ENCODE measurements at places on chromosomes 5 and 9.

- no peak for DNase-seq
These were observed 134.6 kb upstream of the PHYKPL start for GRCh38 chr5:178366998-178367735.

DNA sequence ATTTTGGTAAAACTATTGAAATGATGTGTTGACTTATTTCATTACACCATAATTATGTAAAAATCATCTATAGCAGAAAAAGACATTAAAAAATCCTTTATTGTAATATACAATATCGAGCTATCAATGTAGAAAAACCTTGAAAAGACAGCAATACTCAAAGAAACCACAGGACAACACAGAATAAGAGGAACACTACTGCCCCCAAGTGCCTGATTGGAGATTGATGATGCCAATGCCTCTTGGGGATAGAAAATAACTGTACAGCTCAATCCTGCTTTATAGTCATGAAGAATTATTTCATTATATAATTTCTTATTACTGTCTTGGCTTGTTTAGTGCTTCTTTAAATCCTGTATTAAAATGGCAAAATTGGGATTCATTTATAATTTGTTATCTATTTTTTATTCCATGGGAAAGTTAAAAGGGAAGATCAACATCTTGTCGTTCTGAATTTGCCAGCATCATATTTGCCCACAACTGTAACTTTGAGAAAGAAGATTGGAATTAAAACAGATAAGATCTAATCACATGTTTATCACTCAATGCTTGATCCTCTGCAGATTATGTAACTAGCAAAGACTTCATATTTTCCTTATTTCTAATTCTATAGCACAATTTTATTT, 337.5 kb downstream of the CDH9 start:
- peak; percentile 57 for DNase-seq

DNA sequence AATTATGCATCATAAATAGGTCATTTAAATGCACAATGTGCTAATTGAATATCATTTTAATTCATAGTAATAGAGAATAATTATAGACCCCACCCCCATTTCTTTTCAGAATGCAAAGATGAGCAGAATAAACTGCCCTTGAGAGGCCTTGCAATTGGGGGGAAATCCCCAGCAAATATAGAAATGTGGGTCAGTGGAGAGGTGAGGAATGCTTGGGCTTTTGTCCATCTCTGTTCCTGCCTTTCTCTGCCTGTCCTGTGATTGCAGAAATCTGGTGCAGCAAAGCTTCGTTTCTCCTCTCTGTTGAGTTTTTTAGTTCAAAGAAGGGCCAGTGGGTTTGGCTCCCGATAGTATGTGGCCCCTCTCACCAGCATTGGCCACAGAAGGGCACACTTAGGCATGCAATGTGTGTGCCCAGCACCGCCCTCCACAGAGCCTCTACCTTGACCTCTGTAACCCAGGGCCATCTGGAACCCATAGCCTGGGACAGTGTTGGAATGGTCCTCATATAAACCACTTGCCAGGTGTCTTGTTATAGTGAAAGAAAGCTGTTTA, 164.2 kb downstream of the SEMA6A start:
- no peak for DNase-seq

- no peak for DNase-seq
These were observed at the start of gene FCN1 for GRCh38 chr9:134917431-134918373. TSS of gene FCN1 (minus strand) at chr9:134917912. CDS start at chr9:134917871, 41 bp downstream.

GRCh38 chr5:132812781-132813598, at the start of gene SOWAHA:
TSS of gene SOWAHA (plus strand) at chr5:132813302. CDS start at chr5:132813622, 320 bp downstream.
- DNase-seq = no peak

DNA sequence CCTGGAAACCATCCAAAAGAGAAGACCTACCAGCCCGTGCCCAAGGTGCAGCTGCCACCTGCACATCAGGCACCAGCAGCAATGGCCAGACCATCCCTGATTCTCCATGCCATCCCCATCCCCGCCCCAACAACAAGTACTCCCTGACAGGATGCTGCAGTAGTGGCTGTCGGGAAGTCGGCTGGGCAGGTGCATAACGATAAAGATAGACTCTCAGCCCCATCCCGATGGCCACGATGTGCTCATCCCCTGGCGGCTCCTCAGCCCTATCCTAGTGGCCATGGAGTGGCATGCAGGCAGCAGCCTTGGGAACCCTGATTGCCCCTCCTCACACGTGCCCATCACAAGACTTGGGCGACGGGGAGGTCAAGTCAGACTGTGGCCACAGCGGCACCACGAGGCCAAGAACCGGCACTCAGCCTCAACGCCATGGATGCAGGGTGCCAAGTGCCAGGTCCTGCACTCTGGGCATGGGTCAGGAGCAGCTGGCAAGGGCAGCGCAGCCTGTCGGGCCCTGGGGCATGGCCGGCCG, 368.8 kb upstream of the SPATA31A5 start:
- no peak for DNase-seq

DNA sequence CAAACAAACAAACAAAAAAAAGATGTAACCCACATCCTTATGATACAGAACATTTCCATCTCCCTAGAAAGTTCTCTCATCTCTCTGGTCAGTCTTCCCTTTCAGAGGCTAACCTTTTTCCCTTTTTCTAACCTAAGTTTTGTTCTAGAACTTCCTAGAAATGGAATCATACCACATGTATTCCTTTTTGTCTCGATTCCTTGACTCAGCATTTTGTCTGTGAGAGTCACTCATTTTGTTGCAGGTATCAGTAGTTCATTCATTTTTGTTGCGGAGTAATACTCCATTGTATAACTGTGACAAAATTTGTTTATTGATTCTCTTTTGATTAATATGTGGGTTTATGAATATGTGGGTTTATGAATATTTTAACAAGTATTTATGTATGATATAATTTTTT, 400.0 kb upstream of the PDE4D start:
- no peak for DNase-seq

DNA sequence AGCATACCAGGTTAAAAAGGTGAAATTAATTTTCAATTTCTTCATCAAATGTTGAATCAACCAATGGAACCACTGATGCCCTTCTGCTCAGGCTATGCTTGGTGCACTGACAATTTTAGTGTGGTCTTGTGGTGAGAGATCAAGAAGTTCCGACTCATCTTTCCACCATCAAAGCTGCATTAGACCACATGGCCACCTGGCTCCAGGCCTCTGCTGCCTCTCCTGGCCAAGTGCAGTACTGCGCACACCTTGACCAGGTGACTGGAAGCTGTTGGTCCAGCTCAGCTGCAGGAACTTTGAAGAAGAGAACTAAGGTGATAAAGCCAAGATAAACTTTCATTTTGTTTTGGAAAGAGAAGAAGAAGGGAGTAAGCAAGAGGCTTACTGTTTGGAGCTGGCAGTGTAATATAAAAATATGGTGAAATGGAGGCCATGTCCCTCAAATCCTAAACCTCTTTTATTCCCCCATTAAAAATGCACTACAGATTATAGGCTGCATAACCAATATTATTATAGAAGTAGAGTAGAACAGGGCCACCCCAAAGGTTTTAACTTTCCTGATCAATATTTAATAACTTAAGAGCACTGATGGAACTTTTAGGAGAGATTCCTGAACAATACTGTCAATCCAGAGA, 315.5 kb upstream of the C9orf72 start:
- no peak for DNase-seq

DNA sequence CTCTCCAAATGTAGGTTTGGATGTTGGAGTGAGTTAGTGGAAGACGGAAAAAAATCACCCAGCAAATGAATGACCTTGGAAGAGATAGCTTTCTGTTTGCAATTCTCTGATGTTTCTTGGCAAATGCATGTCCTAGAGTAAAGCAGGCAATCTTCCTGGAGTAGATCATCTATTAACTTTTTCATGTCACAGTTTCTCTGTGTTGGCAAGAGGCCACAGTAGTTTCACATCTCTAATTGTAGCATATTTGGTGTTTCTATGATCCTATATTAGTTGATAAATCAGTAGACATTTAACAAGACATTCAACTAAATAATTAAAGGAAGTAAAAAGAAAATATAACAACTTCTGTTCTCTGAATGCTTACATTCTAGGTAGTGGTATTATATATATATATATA, 138.2 kb upstream of the MINAR2 start:
- no peak for DNase-seq

GRCh38 chr5:10921160-10921559, 160.1 kb upstream of the DAP start:
- DNase-seq = no peak

- DNase-seq = no peak
These were observed 11.4 kb downstream of the GRHPR start for GRCh38 chr9:37433867-37434371.

GRCh38 chr9:105132606-105133005, 111.8 kb upstream of the SLC44A1 start:
- DNase-seq = no peak

GRCh38 chr9:37452611-37453010, 12.6 kb downstream of the ZBTB5 start:
- DNase-seq = no peak

Data from NCI-H2107 (cell line).